T-helper 1 cell (primary cell): ENCODE measurements at places on chromosomes 7 and 10.

DNA sequence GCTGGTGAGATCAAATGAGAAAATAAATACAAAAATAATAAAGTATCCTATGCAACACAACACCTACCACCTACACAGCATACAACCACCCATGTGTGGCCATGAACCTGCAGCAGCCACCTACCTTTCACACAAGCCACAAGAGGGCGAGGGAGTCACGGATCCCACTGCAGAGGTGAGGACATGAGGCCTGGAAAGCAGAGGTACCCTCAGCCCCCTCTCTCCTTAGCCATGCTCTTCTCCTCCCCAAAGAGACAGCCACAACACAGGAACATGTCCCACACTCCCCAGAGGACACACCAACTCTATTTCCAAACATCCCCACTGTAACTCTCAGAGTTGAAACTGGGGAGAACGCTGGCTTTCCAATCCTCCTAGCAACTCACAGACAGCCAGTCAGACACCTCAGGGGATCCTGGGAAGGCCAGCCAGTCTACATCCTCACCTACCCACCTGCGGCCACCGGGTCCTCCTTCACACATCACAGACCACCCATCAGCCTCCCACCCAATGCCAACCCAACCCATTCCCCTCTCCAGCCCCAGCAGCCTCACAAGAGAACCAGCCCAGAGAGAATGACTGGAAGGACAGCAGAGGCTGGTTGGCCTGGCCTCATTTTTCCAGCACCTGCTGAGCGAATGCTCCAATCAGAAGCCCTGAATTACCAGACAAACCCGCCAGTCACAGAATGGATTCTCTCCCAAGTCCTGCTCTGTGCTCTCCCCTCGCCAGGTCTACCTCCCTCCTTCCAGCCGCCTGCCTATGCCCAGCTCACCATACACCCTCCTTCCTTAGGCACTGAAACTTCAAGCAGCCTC is 18.4 kb downstream of the DLG5 start:
- no peak for DNase-seq

DNA sequence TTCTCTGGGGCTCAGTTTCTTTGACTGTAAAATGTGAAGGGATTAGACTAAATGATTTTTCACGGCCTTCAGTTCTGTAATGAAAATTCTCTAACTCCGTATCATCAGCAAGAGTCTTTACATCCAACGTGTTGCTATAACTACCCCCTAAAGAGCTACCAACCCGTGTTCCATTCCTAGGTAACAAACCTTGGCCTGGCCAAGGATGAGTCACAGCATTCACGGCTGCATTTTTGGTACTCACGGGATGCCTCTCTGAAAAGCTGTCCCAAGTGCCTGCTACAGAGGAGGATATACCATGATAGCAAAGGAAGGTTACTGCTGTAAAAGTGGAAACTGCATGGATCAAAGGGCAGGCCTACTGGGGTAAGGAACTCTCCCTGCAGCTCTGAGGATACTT is 5.9 kb downstream of the LRRC4 start:
- no peak for DNase-seq

DNA sequence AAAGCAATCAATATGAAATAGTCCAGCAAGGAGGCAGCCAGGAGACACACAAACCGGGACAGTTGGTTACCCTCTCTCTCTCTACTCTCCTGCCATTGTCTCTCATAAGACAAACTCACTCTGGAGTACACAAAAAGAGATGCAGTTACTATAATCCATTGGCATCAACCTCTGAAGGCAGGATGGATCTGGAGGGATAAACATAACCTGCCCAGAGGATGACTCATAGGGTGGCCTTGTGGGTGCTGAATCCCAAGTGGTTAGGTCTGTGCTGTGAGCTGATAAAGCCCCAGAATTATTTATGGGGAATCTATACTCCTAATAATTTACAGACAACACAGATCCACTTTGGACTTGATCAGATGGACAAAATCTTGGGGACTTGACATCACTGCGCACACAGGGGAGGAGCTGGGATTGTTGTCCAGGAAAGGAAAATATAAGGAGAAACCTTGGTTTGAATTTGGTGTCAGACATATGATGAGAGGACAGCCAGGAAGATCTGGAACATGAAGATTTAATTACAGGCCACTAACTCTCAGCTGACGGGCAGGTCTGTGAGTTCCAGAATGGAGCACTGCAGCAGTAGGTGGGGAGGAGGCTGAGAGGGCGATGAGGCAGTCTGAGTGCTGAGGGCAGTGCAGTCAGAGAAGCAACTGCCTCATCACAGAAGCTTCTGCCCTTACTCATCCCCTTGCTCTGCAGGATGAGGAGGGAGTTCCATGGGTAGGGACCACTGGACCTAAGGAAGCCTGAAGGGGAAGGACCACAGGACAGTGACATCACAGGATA is 113.9 kb upstream of the PRSS58 start:
- DNase-seq: no peak

DNA sequence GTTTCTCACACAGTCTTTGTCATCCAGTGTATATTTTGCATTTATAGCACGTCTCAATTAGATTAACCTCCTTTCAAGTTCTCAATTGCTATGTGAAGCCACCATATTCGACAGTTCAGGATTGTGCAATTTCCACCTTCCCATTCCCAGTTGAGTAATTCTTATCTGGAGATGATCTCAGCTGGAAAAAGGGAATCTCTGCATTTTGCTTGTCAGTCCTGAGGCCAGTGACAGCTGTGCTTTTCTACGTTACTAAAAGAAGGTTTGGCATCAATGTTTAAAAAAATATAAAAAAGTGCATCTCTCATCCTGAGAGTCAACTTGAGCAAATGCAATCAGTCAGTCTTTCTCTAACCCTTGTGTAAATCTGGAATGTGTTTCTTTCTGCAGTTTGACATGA is 247.7 kb downstream of the PRKG1 start:
- no peak for DNase-seq
